AG09309 (cell line): ENCODE measurements at places on chromosomes 12 and 14.

- no peak for DNase-seq
These were observed 9.2 kb upstream of the RAD52 start for GRCh38 chr12:958588-959123.

DNA sequence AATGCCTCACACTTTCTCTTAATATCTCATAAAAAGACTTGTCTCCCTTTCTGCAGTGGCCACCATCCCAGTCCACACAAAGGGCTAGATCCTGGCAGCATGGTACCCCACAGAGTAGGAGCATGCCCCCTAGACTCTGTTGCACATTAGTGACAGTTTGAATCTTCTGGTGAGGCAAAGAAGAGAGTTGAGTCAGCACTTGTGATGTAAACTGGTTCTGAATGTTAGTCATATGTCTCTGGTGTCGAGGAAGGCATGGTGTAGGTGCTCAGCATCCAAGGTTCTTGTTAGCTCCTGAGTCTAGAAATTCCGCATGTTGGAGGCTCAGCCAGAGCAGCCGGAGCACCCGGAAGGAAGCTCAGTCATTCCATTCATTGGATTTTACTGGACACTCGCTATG lies 9.8 kb downstream of the TTC9 start:
- DNase-seq, result no peak

GRCh38 chr12:120922279-120922678 lies 18.1 kb upstream of the SPPL3 start:
- DNase-seq, result no peak

DNA sequence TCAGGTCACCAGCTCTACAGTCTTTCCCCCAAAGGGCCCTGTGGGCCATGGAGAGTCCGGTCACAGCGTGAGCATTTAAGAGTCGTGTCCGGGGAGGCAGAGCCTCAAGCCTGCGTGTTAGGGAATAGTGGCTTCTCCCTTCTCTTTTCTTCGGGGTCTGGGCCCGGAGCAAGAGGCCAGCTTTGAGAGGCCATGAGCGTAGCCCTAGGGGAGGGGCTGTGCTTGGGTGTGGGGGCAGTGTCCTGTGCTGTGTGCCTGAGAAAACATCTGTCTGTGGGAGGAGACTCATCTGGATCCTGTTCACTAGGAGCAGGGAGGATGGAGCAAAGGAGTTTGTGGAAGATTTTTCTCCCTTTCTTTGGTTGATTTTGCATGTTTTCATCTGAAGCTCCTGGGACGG lies 5.3 kb downstream of the LRP1-AS start:
- DNase-seq, result no peak

DNA sequence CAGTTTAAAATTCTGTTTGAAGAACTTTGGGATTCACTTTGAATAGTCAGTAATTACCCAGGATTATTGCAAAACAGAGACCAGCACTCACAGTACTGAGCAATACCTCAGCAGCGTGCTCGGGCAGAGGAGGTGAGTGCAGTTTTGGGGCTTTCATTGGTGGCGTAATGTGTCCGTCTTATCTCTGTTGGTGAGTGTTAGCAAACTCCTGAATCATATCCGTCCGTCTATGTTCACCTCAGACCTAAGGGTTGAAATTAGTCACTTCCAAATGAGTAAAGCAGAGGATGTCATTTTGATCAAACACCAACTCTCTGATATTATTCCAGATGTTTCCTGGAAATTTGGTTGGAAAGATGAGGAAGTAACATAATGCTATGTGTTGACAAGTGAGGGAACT lies 82.8 kb downstream of the BORCS5 start:
- no peak for DNase-seq

- DNase-seq, result no peak
These were observed 228.2 kb downstream of the PCNX1 start for GRCh38 chr14:71135496-71135895.

- peak; percentile 48 for DNase-seq
These were observed 7.8 kb upstream of the MTERF2 start for GRCh38 chr12:106994579-106995220.

DNA sequence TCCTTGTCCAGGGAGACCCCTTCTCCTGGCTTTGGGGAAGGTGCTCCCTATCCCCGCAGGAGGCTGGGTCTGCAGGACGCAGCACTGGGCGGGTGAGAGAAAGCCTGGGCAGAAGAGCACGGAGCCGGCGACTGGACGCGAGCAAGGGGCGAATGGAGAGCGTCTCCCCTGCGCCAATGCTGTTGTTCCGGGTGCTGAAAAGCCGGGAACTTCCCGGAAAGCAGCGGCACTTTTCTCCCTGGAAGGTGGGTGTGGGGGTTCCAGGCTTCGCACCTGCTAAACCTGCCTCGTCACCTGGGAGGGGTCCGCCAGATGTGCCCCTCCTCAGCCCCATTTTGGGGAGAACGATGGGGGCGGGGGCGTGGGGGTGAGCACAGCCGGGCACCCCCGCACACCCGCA lies 417.1 kb upstream of the TMTC1 start:
- DNase-seq, result no peak

GRCh38 chr12:85155791-85156190 lies 119.6 kb downstream of the LRRIQ1 start:
- DNase-seq, result no peak

DNA sequence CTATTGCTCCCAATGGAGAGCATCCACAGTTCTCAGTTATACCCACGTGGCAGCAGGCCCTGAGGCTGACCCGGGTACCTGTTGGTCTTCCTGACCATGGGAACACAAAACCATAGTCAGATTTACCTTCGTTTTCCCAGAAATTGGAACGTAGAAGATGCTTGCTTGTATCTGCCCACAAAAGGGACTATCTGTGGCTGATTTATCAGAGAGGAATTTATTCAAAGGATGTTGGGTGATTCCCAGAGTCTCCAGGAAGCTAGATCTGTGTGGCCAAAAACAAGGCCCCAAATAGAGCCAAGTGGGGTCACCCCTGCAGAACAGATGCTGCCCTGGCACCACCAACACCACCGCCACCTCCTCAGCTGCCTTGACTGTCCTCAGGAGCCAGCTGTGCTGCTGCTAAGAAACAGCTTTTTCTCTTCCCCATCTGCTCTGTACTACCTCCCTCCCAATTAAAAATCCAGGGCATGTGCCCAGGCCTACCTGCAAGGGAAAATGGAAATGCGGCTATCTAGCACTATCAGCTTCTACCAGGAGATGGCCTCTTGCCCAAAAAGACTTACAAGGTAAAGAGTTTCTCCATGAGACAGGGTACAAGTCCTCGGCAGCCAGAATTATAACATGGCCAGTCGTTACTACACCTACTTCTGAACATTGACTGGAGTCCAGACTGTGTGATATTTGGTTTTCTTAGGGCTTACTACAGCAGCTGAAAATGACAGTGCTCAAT lies 128.6 kb upstream of the PLEKHG7 start:
- DNase-seq, result no peak

GRCh38 chr12:9895215-9895971 lies 14.1 kb downstream of the KLRF2 start:
- no peak for DNase-seq

GRCh38 chr12:30529489-30530269 lies 166.0 kb downstream of the IPO8 start:
- DNase-seq, result no peak

- DNase-seq, result no peak
These were observed 32.5 kb upstream of the PLEKHG6 start for GRCh38 chr12:6277982-6278438.

- DNase-seq, result no peak
These were observed 200.8 kb downstream of the DUSP6 start for GRCh38 chr12:89151536-89151935.

GRCh38 chr12:71329956-71330355 lies 109.6 kb upstream of the LGR5 start:
- DNase-seq, result no peak

GRCh38 chr14:76115010-76115422 lies 36.7 kb upstream of the GPATCH2L start:
- no peak for DNase-seq

DNA sequence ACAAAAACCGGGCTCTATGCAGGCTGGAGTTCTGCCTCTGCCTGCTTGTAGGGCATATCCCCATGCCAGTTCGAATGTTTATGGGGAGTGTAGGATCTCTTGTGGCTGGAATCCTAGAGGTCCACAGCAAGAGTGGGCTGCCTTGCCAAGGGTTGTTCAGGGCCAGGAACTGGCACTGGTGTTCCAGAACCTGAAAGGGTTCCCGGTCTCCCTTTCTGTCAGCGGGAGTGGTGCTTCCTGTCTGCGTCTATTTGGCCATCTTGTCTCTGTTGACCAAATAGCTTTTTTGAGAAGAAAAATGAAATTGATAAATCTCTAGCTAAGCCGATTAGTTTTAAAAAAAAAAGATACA lies 17.8 kb downstream of the OLR1 start:
- DNase-seq, result no peak

DNA sequence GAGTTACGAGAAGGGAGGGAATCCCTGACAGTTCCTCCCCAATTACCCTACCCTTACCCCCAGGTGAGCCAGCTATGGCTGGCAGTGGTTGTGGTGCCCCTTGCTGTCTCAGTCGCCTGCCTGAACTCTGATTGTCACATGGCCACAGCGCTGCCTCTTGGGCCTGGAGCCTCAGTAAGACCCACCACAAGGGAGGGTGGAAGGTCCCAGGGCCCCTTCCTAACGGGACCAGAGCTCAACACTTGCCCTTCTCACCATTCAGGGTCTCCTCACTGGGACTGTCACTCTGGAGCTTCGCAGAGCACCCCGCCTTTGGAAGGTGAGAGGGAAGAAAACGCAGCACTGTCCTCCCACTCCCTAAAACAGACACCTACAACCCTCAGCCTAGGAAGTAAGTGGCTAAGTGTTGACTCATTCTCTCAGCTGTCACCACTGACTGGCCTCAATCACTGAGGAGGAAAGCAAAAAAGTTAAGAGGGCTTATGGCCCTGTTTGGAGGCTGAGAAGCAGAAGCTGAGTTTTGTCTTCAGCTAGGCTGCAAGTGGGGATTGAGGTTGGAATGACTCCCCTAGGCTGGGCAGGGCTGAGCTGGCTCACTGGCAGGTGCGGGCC lies 1.0 kb downstream of the TMEM253 start:
- no peak for DNase-seq

- peak; percentile 48 for DNase-seq
These were observed 149.5 kb downstream of the SLC6A15 start for GRCh38 chr12:84763107-84763506.

DNA sequence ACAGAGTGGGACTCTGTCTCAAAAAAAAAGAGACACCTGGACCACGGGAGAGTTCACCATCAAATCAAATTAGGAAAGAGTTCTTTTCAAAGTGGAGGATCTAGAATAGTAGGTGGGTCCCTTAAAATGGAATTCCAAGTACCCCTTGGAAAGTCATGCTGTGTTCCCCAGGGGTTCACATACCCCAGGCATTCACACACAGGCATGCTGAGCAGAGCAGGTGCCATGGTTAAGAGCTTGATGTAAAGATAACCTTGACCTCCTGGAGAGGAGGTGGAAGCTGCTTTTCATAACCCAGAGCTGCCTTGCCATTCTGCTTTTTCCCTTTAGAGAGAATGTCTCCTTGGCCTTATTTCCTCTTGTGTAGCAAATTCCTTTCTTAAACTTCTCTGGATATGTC lies 14.2 kb upstream of the SRSF5 start:
- DNase-seq, result no peak

GRCh38 chr14:94654071-94654861 lies 42.1 kb downstream of the SERPINA3 start:
- no peak for DNase-seq

DNA sequence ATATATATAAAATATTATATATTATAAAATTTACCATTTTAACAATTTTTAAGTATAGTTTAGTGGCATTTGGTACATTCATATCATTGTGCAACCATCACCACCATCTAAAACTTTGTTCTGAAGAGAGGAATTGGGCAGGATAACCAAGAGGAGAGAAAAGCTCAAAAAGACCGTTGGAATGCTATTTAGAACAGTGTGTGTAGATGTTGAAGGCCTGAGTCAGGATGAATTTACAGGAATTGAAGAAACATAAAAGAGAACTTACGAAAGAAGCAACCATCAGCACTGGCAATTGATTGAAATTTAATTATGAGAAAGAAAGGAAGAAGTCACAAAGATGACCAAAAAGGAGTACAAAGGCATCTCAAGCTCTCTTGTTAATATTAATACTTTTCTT lies 196.9 kb upstream of the PWP1 start:
- peak; percentile 35 for DNase-seq

DNA sequence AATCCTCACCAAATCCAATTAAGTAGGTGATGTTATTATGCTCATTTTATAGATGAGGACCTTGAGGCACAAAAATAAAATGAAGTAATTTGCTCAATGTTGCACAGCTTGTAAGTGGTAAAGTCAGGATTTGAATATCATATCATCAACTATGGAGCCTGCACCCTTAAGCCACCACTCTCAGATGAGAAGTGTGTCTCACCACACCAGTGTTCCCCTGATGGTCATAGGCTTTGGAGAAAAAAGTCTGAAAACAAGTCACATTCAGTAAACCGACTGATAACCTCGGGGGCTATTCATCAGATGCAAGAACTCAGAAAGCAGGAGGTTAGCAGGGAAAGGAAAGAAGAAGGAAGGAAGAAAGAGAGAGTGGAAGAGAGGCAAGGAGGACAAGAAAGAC lies 2.8 kb downstream of the TSHR start:
- DNase-seq, result no peak

GRCh38 chr12:122729583-122730214 lies 945 bp downstream of the HCAR1 start:
- no peak for DNase-seq

DNA sequence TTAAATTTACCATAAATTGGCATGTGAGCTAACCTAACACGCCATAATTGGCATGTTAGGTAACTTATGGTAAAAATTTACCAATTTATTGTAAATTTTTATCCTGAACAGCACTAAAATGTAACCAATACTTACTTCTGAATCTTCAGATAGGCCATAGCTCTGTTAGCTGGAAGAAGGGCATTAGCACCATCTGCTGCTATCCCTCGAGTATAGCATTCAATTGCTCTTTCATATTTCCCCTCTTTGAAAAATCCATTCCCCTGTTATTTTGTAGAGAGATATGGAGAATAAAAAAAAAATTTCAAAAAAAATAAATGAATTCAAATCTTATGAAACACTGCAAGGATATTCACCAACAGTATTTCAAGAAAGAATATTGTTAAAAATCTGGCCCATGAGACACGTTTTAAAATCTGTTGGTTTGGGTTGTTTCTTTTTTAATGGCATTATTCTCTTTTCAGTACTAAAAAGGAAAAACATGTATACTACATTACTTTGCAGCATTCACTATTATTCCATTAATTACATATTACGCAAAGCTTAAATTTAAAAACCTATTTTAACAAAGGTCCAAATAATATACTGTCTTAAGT lies 19.1 kb downstream of the RPAP3 start:
- DNase-seq, result peak; percentile 27

DNA sequence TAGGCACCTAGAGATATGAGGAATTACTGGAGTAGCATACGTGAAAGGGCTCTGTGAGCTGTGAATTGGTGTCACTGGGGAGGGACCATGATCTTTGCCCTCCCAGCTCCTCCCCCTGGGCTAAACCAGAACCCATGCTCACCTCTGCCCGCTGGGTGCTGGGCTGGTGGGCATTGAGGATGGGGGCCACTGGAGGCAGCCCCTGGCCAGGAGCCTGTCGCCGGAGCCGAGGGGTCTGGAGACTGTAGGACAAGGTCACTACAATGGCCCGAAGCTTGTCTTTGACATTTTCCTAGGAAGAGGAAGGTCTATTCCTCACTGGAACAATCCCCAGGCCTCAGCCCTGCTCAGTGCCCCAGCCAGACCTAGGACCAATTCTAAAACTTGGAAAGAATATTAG lies 11.6 kb downstream of the ITGA7 start:
- DNase-seq, result no peak
